ENCODE measurements at places on chromosomes 3 and 15.

DNA sequence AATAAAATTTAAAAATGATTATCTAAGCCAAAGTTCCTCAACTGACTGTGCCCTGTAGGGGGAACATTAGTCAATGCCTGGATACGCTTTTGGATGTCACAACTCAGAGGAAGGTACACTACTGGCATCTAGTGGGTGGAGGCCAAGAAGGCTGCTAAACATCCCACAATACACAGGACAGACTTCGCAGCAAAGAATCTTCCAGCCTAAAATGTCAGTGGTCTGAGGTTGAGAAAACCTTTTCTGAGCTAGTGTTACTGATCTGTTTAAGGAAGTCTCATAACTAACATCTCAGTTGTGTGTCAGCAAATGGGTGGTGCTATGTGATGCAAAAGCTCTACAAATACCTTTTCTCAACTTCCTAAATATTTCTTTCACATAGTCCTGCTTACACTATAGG, 20.9 kb upstream of the LDHAL6B start:
- no peak for DNase-seq

GRCh38 chr3:57943525-57944495, 64.4 kb upstream of the FLNB start:
- no peak for DNase-seq

- DNase-seq, result no peak
Measured at GRCh38 chr15:87682527-87682926, 574.0 kb downstream of the NTRK3 start.

GRCh38 chr3:12400616-12401194, 83.6 kb upstream of the TSEN2 start:
- DNase-seq, result no peak

DNA sequence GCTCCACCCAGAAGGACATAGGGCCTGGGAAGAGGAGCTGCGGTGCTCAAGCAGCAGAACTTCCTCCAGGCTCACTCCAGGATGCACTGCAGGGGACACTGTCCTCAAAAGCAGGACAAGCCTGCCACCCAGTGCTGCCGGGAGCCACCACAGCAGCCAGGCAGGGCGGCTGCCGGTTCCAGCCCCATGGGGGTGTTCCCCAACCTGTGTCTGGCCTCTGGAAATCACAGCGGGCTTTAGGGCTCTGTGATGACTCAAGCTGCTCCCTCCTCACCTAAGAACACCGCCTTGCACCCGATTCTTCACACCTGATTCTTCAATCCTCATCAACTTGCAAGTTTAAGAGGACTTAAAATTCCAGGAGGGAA, 71.9 kb upstream of the SLC6A11 start:
- DNase-seq, result no peak

DNA sequence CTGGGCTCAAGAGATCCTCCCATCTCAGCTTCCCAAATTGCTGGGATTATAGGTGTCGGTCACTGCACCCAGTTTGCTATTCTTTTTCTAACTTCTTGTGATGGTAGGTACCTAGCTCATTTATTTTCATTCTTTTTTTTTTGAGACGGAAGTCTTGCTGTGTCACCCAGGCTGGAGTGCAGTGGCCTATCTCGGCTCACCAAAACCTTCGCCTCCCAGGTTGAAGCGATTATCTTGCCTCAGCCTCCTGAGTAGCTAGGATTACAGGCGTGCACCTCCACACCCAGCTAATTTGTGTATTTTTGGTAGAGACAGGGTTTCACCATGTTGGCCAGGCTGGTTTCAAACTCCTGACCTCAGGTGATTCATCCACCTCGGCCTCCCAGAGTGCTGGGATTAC, 30.1 kb upstream of the RAD51 start:
- DNase-seq, result no peak

GRCh38 chr3:170050753-170051152, 13.0 kb downstream of the GPR160 start:
- no peak for DNase-seq

DNA sequence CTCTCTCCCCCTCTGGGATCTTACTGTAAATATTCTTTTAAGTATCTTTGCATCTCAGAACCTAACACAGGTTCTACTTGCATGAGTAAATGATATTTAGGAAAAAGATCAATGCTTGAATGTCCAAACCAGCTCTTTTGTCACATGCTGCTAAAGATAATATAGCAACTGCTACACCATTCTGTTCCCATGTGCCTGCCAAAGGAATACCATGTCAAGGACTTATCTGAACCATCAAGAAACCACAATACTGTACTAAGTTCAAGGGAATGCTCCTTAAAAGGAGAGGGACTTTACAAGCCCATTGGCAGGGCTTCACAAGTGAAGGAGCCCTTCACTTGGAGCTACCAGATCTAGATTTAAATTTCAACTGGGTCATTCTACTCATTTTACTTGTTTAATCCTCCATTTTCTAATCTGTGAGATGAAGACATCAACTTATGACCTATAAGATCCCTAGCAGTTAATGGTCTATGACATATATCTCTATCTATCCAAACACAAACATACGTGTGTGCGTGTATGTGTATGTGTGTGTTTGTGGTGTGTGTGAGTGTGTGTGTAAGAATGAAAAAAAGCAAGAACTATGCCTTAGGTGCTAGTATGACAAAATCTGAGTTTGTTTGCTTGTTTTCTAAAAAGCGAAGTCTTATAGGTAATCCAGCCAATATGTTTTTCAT, 13.0 kb upstream of the SEC62 start:
- no peak for DNase-seq

DNA sequence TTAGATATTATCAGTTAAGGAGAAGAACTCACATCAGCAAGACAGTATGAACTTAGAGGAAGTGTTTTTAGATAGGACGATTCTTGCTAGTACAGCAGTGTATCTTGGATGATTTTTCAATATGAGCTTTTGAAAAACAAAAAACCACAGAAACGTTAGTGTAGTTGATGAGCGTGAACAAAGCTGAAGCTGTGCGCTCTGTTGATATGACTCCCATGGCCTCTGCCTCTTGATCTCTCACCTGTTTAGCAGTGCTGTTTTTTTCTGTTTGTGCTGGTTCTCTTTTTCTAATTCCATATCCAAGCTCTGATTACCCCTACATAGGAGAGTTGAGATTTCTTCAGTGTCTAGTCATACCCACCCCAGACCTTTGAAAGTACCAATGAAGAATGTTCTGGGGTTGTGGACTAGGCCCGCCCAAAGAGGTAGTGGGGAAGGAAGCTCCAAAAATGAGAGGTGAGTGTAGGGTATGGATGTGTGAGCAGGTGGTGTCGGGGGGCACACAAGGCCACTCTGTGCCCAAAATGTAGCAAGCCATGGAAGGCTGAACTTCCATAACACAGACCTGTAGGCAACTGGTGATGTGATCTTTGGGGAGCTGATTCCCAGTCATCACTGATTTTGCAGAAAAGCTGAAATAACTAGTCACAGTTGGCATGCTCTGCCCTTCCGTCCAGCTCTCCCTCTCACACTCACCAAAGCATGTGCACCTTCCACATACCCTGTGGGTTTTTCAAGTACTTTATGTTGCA, 20.0 kb upstream of the CMTM7 start:
- DNase-seq, result no peak

- DNase-seq, result no peak
Measured at GRCh38 chr3:128149650-128150049, 3.6 kb upstream of the EEFSEC start.

DNA sequence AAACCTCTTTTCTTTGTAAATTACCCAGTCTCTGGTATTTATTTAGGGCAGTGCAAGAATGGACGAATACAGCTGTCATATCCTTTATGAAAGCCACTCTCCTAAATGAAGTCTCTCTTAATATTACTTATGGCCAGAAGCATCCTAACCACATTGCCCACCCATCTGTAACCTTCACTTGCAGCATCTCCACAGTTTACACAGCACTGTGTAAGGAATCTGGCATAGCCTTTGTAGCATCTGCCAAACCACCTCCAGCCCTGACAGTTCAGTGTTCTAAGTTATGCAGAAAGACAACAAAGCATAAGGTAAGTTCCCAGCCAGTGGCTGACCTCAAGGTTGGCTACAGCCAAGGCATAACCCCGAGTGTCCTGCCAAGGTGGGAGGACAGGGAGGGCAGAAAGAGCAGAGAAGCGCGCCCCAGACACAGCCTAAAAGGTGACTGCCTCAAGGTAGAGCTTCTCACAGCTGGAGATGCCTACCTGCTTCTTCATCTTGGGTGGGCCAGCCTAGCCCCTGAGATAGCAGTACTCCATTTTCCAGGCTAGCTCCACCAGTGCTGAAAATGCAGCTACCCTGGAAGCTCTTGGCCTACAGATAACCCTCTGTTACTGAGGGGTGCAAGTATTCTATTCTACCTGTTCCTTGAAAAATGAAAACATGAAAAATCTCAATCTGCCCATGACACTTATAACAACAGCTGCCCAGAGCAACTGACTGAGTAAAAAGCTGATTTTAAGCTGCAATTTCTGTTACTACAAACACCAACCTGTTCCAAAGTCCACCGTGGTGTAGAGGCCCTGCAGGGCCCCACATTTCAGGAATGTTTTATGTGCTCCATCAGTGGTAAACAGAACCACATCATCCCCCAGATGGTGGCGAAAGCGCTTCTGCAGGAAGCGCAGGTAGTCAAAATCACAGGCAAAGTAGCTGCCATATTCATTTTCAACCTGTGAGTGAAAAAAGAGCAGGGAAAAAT, 39.3 kb downstream of the GLB1 start:
- DNase-seq, result no peak

DNA sequence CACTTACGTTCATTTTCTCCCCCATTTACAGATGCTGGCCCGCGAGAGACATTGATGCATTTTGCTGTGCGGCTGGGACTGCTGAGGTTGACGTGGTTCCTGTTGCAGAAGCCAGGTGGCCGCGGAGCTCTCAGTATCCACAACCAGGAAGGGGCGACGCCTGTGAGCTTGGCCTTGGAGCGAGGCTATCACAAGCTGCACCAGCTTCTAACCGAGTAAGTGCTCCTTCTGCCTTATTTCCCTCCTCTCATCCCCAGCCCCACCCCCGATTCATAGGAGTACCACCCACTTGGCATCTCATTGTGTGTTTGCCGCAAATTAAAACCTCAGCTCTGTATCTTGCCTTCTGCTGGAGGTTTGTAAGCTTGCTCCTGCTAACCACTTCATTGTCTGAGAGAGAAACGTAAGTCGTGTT, 163.3 kb downstream of the AKAP13 start:
- DNase-seq, result no peak

- no peak for DNase-seq
Measured at GRCh38 chr3:71206305-71207165, 377.0 kb downstream of the FOXP1 start.

- no peak for DNase-seq
Measured at GRCh38 chr15:73573037-73573436, 60.2 kb downstream of the NPTN start.

DNA sequence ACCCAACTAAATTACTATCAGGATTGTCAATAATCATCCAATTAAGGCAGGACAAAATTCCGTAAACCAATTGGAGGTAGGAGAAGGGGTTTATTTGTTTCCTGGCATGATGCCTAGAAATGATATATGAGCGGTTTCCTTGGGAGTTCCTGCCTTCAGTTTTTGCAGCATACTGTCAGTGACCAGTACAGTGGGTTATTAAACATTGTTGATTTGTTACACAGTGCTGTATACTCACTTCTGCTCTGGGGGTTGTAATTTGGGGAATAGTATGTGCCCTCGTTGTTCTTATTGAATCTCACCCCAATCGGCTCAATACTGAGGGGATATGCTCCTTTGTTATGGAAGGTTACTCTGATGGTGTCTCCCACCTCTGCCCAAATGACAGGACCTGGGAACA, 22.2 kb downstream of the CP start:
- no peak for DNase-seq

DNA sequence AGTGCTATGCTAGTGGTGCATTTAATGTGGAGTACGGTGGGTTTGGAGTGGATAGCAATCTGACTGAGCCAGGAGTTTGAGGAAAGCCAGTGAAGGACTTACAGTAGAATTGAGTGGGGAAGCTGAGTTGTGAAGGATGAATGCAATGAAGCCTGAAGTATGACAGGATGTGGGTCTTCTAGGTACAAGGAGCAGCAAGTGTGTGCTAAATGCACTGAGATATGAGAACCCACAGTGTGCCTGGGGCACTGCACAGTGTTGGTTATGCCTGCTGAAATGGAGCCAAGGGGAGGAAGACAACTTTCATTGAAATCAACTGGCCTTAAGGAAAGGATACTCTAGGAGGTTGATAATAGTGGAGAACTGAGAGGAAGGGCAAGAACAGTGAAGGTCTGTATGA, 105.5 kb upstream of the MRPL3 start:
- DNase-seq, result no peak

- no peak for DNase-seq
Measured at GRCh38 chr3:163196815-163197374, 1700.3 kb downstream of the OTOL1 start.

- no peak for DNase-seq
Measured at GRCh38 chr3:78645628-78646310, 1122.0 kb downstream of the ROBO1 start.

- no peak for DNase-seq
Measured at GRCh38 chr3:186653080-186653707, 12.6 kb upstream of the HRG start.

GRCh38 chr15:54979964-54980363, 216.8 kb downstream of the RSL24D1 start:
- no peak for DNase-seq

GRCh38 chr3:140522653-140523380, 155.0 kb upstream of the TRIM42 start:
- DNase-seq, result no peak

- DNase-seq, result no peak
Measured at GRCh38 chr3:183178512-183178832, 15.9 kb upstream of the LAMP3 start.

Data from activated naive CD4-positive, alpha-beta T cell (primary cell).